CD4-positive, alpha-beta memory T cell (primary cell): ENCODE measurements at places on chromosomes 6 and 20.
A peak's percentile ranks its signal among the peaks of the same experiment; 100 is the strongest.

DNA sequence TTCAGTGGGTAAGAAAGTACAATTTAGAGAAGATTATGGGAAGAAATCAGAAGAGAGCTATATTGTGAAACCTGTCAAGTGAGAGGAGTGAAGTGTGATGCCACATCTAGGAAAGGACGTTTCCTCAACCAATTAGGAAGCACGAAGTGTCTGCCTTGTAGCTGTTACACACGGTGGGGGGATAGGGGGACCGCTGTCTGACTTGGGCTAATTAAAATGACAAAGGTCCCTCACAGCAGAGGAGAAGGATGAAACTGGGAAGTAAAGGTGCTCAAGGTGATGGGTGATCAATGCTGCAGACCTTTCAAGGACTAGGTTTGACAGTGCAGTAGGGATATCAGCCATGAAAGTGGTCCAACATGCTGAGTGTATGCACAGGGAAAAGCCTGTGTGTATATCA is 181.1 kb upstream of the PRSS16 start:
- H3K36me3 ChIP-seq, result no peaks in the 10 kb centered on the region
- no peak overlapping the region for H3K4me3 ChIP-seq
- no peaks in the 10 kb centered on the region for H3K27me3 ChIP-seq
- no peak overlapping the region for H3K27ac ChIP-seq
- no peaks in the 10 kb centered on the region for H3K4me1 ChIP-seq

GRCh38 chr6:161830866-161831616 is 557.2 kb upstream of the AGPAT4 start:
- H3K27ac ChIP-seq, result no peak overlapping the region
- H3K36me3 ChIP-seq, result no peaks in the 10 kb centered on the region
- H3K4me3 ChIP-seq, result no peak overlapping the region
- no peaks in the 10 kb centered on the region for H3K4me1 ChIP-seq
- no peaks in the 10 kb centered on the region for H3K27me3 ChIP-seq

DNA sequence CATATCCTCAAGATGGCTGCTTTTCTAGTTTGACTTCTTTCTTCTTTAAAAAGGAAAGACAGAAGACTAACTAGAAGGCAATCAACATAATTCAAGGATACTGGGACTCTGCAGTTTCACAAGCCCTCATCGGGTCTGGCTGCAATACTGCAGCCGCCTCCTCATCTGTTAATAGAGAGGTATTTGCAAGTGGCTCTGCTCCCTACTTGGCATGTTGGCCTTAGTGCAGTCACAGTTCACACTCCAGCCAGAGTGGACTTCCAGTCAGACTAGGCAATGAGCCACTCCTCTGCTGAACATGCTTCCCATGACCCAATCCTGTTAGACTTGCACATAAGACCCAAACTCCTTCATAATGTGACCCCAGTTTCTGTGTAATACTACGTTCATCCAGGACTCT is 141.9 kb upstream of the ENPP5 start:
- no peaks in the 10 kb centered on the region for H3K36me3 ChIP-seq
- H3K4me1 ChIP-seq, result no peaks in the 10 kb centered on the region
- no peaks in the 10 kb centered on the region for H3K27me3 ChIP-seq
- H3K27ac ChIP-seq, result no peak overlapping the region
- H3K4me3 ChIP-seq, result no peak overlapping the region
- no peak for DNase-seq

DNA sequence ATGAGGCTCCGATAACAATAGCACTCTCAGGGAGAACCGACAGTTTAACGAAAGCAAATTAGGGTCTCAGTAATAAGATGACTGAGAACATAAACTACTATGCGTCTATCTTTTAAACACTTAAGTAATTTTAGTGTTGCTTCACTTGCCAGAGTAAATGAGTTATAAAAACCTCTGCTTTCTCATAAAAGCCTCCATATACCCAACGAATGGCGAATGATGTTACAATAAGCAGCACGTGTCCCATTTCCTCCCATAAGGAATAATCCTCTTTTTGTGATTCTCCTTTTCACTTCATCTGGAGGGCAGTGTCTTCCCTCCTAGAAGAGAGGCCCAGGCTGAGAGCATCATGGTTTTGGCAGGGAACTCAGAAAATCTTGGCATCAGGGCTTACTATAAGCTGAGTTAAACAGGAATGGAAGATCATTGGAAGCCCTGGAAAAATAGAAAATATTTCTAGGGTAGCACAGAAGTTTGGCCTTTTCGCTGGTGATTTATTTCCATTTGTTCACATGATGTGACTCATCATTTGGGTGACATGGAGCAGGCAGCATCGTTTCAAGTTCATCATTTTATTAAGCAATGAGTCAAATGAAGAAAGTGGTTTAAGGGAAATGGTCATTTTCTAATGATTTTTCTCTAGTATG is 255.4 kb downstream of the ATXN1 start:
- no peaks in the 10 kb centered on the region for H3K36me3 ChIP-seq
- DNase-seq, result no peak
- no peak overlapping the region for H3K4me3 ChIP-seq
- no peak overlapping the region for H3K27ac ChIP-seq
- H3K27me3 ChIP-seq, result no peaks in the 10 kb centered on the region
- H3K4me1 ChIP-seq, result peaks cover 24% of the 10 kb centered on the region

DNA sequence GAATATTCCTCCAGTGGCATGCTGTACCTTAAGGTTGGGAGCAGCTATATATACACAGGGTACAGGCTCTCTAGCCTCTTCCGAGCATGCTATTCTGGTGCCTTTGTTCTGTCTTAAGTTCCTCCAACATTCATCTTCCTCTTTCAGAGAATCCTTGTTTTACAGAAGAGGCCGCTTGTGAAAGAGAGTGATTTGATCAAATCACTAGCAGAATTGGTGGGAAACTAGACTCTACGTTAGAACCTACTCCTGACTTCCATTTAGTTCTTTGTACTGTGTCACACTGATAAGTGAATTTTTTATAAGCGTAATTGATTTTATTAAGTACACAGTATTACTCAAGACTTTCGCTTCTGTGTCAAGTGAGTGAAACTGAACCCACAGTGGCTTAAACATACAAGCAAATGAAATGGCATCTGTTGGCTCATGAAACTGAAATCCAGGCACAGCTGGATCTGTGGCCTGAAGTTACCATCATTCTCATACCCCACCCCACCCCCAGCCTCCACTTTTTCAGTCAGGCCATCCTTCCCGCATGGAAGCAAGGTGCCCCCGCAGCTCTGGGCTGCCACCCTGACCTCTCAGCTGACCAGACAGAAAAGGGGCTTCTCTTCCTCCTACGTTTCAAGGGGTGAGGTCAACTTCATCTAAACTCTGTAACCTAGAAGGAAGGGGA is 102.3 kb downstream of the RPP40 start:
- no peaks in the 10 kb centered on the region for H3K27me3 ChIP-seq
- DNase-seq, result no peak
- H3K27ac ChIP-seq, result no peak overlapping the region
- H3K36me3 ChIP-seq, result no peaks in the 10 kb centered on the region

- H3K4me3 ChIP-seq, result no peak overlapping the region
- no peak for DNase-seq
- H3K27me3 ChIP-seq, result no peaks in the 10 kb centered on the region
Observed at GRCh38 chr20:59903621-59904020, 29.8 kb downstream of the SYCP2 start.

- no peaks in the 10 kb centered on the region for H3K36me3 ChIP-seq
- H3K27me3 ChIP-seq, result no peaks in the 10 kb centered on the region
- no peak for DNase-seq
- H3K4me1 ChIP-seq, result peaks cover 13% of the 10 kb centered on the region
Observed at GRCh38 chr6:149860834-149861602, 3.1 kb downstream of the LRP11 start.

GRCh38 chr20:4141291-4142240 is 126.2 kb upstream of the RNF24 start:
- H3K4me1 ChIP-seq, result no peaks in the 10 kb centered on the region
- no peak overlapping the region for H3K4me3 ChIP-seq
- no peaks in the 10 kb centered on the region for H3K36me3 ChIP-seq
- no peak overlapping the region for H3K27ac ChIP-seq

- H3K4me3 ChIP-seq, result no peak overlapping the region
- H3K27me3 ChIP-seq, result no peaks in the 10 kb centered on the region
- peaks cover 35% of the 10 kb centered on the region for H3K4me1 ChIP-seq
- no peaks in the 10 kb centered on the region for H3K36me3 ChIP-seq
- no peak overlapping the region for H3K27ac ChIP-seq
- no peak for DNase-seq
Observed at GRCh38 chr6:111477481-111477938, 5.5 kb downstream of the REV3L start.

DNA sequence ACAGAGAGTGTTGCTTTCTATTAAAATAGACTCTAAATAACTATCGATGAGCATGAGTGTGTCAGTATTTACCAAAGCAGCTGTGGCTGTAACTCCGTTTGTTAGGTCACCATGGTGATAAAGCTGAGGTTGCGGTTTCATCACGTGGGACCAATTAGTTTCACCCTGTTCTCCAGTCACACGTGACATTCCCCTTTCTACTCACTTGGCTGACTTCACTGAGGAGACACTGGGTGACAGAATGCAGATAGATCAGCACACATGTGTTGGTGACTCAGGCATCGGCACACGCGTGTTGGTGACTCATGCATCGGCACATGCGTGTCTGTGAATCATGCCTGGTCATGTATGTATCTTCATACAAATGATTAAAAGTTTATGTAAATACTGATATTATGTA is 285.4 kb downstream of the THBS2 start:
- H3K36me3 ChIP-seq, result no peaks in the 10 kb centered on the region
- H3K4me3 ChIP-seq, result no peak overlapping the region
- H3K4me1 ChIP-seq, result no peaks in the 10 kb centered on the region
- no peak overlapping the region for H3K27ac ChIP-seq

GRCh38 chr6:2875359-2876191 is 27.5 kb downstream of the SERPINB9 start:
- H3K36me3 ChIP-seq, result no peaks in the 10 kb centered on the region
- H3K4me3 ChIP-seq, result peak overlapping the region; percentile 24
- H3K4me1 ChIP-seq, result peaks cover 61% of the 10 kb centered on the region

GRCh38 chr6:24270011-24270410 is 87.8 kb downstream of the DCDC2 start:
- no peaks in the 10 kb centered on the region for H3K36me3 ChIP-seq
- no peaks in the 10 kb centered on the region for H3K4me1 ChIP-seq
- H3K4me3 ChIP-seq, result no peak overlapping the region
- H3K27ac ChIP-seq, result no peak overlapping the region

DNA sequence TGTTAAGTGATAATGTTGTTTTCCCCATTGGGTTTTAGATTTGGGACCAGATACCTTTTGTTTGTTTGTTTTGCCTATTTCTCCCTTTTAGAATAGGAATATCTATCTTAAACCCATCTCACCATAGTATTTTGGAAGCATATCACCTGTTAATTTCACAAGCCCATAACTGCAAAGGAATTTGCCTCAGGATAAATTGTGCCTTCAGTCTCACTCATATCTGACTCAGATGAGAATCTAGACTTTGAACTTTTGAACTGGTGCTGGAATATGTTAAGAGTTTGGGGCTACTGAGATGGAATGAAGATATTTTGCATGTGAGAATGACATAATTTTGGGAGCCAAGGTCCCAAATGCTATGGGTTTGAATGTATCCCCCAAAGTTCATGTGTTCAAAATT is 607.4 kb downstream of the HACE1 start:
- H3K4me3 ChIP-seq, result no peak overlapping the region
- H3K36me3 ChIP-seq, result no peaks in the 10 kb centered on the region
- no peak for DNase-seq

- H3K27me3 ChIP-seq, result no peaks in the 10 kb centered on the region
- no peak overlapping the region for H3K4me3 ChIP-seq
- no peaks in the 10 kb centered on the region for H3K36me3 ChIP-seq
- no peak overlapping the region for H3K27ac ChIP-seq
- no peak for DNase-seq
Observed at GRCh38 chr6:142531727-142532126, 229.9 kb downstream of the ADGRG6 start.

DNA sequence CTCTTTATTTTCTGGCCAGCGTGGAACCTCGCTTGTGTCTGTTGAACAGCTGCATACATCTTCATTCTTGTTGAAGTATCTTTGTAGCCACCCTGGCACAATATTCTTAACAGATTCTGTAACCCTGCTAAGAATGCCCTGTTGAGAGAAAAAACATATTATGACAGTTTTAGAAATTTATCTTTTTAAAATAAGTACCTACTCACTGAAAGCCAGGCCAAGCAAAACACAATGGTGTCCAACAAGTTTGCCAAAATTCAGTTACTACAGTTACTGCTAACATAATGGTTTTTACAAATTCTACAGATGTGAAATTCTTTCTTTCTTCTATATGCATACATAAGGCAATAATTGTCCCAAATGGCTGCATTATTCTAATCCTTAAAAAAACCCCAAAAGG is 18.2 kb downstream of the NUP153 start:
- no peak overlapping the region for H3K4me3 ChIP-seq
- peaks cover 4% of the 10 kb centered on the region for H3K36me3 ChIP-seq

DNA sequence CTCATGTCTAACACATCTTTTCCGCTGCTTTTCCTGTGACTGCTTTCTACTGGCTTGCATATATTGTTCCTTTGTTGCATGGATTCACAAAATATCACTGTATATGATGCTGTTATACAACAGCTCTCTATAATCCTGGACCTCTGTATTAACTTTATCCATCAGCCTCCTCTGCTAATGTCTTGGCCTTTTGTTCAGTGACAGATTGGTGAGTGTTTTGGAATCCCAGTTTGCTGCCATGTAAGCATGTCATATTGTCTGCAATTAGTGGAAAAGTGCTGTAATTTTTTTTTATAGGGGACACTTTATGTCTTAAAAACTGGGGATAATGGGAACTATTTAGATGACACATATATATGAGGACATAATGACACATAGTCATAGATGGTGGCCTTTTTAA is 3.0 kb downstream of the RIMS1 start:
- peaks cover 5% of the 10 kb centered on the region for H3K27me3 ChIP-seq
- H3K4me3 ChIP-seq, result no peak overlapping the region
- H3K27ac ChIP-seq, result no peak overlapping the region
- DNase-seq, result no peak
- H3K36me3 ChIP-seq, result no peaks in the 10 kb centered on the region

- H3K4me3 ChIP-seq, result no peak overlapping the region
- no peaks in the 10 kb centered on the region for H3K27me3 ChIP-seq
- no peak overlapping the region for H3K27ac ChIP-seq
Observed at GRCh38 chr6:3200682-3201081, 26.8 kb downstream of the TUBB2B start.

DNA sequence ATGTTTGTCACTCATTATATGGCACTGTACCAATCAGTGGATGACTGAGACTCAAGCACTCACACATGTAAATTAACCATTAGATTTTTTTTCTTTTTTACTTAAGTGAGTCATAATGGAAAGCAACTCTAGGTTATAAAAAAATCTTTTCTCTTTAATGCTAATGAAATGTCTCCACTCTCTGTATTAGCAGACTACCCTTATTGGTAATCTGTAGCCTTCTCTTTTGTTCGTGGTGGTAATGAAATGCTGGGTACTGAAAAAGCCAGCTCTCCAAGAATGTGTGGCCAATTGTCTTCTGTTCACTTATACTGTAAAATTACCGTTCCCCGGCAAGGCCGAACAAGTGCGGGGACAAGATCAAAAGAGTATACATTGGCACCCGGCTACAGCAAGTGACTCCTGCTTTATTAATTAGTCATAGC is 69.0 kb downstream of the AFG1L start:
- no peak for DNase-seq
- no peak overlapping the region for H3K4me3 ChIP-seq
- no peaks in the 10 kb centered on the region for H3K36me3 ChIP-seq

GRCh38 chr20:34941226-34941625 is 14.4 kb downstream of the GSS start:
- no peak for DNase-seq
- no peak overlapping the region for H3K27ac ChIP-seq
- H3K27me3 ChIP-seq, result no peaks in the 10 kb centered on the region
- peaks cover 34% of the 10 kb centered on the region for H3K36me3 ChIP-seq
- H3K4me3 ChIP-seq, result no peak overlapping the region
- no peaks in the 10 kb centered on the region for H3K4me1 ChIP-seq

- H3K27ac ChIP-seq, result no peak overlapping the region
- H3K36me3 ChIP-seq, result no peaks in the 10 kb centered on the region
- no peak for DNase-seq
- H3K4me3 ChIP-seq, result no peak overlapping the region
Observed at GRCh38 chr20:61525781-61526431, 273.8 kb downstream of the CDH4 start.
